ENCODE measurements at places on chromosomes 11 and 22.

DNA sequence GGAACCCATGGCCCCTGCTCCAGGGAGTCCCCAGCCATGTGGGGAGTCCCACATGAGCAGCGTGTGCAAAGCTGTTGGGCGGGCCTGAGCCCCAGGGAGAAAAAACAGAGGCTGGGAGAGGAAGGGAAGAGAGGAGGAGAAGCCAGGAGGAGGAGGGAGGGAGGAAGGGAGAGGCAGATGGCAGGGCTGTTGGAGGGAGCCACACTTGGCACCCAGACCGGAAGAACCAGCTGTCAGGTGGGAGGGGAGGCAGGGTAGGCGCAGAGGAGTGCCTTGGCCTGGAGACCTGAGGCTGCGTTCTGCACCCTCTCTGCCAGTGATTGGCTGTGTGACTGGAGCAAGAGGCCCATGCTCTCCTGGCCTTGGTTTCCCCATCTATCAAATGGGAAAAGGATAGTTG lies 6.7 kb downstream of the SYNGR1 start:
- no peak for DNase-seq

GRCh38 chr11:42620796-42621195 lies 691.0 kb upstream of the API5 start:
- DNase-seq = no peak

DNA sequence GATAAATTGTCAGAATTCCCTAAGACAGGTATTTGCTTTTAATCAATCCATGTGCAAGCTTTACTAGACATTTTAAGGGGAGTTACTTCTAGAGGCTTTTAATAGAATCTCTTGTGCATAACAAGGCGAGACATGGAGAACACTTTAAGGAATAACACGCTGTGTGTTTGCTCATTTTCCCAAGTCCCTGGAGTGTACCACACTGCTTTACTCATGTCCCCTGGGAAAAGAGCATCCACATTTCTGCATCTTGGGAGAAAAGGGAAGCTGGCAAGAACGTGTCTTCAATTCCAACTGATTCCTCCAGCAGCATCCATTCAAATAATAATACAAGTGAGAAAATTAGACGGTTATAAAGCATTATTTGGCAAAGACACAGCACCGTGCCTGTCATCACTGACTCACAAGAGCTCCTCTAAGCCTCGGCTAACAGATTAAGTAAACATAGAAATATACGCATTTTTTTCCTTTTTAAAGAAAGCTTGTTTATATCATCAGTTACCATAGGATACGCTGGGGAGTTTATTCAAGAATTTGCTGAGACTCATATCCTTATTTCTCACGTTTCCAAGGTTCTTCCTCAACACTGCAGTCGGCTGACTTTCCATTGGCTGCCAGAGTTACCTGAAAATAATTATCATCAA lies 121.5 kb downstream of the CD44 start:
- DNase-seq = no peak

GRCh38 chr11:94968334-94968958 lies 4.9 kb downstream of the CWC15 start:
- no peak for DNase-seq

- no peak for DNase-seq
Observed at GRCh38 chr11:36453678-36454077, 56.4 kb downstream of the TRAF6 start.

- DNase-seq = no peak
Observed at GRCh38 chr22:26286091-26286820, 117.0 kb downstream of the SEZ6L start.

All from stimulated activated CD8-positive, alpha-beta memory T cell treated with anti-CD3 and anti-CD28 coated beads, Interleukin-4, amount 100 ng/mL, for 24 hours (primary cell).